ENCODE measurements at places on chromosomes 1 and 21.

DNA sequence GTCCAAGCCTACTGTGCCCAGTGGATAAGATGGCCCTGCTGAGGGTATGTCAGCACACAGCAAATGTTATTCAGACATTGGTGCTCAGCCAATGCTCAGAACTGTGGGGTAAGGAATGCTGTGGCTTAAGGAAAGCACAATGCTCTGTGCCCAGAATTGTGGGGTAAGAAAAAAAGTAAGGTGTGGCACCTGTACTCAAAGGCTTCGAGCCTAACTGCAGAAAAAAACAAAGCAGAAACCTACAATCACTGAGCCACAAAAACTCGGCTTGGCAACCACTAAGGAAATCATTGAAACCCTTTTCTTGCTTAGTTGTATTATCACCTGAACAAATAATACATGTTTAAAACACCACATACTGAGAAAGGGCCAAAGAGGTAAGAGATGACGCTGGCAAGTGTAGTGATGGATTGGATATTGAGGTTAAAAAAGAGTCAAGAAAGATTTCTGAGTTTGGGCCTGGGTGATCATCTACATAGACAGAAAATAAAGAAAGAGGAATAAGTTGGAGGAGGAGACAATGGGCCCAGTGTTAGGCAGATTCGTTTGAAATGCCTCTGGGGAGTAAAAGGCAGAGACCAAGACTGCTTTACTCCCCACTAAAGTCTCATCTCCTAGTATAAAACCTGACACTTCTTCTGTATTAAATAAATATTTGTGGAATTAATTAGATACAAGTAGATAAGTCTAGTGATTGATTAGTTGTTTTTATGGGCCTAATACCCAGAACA lies 25.9 kb upstream of the ATP1A1 start:
- no peak for DNase-seq

DNA sequence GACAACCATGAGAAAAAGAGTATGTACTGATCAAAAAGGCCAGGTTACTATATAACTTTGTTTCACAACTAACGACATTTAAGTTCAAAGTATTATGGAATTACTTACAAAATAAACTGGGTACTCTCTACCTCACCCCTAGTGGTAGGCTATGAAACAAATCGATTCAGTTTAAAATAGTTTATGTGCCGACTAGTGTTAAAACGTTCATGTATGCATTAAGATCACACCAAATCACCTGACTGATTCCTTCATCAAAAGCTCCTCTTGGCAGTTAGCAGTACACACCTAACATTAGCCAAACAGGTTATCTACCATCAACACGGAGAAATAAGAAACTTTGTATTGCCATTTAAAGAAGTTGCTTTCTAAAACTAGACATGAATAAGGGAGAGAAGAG lies 137.1 kb downstream of the AKT3 start:
- DNase-seq, result no peak

GRCh38 chr1:220222939-220223338 lies 49.3 kb downstream of the RAB3GAP2 start:
- no peak for DNase-seq

DNA sequence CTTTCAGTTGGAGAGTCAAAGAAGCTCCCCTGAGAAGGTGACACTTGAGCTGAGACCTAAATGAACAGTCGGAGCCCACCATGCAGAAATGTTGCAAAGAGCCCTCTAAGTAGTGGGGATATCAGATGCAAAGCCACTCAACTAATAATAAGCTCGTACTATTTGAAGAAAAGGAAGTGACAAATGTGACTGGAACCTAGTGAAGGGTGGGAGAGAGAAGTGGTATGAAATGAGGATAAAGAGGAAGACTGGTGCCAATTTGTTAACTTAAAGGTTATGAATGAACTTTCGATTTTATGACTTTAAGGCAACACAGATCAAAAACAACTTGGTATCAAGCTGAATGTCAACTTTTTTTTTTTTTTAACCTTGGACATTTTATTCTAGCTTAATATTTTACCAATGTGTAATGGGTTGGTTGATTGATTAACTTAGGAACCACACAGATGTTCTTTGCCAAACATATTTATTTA lies 14.7 kb downstream of the LYPLAL1 start:
- no peak for DNase-seq

- no peak for DNase-seq
Observed at GRCh38 chr1:190476321-190476720, 1.3 kb downstream of the BRINP3 start.

GRCh38 chr1:18805925-18806849 lies 53.3 kb downstream of the TAS1R2 start:
- DNase-seq, result no peak

DNA sequence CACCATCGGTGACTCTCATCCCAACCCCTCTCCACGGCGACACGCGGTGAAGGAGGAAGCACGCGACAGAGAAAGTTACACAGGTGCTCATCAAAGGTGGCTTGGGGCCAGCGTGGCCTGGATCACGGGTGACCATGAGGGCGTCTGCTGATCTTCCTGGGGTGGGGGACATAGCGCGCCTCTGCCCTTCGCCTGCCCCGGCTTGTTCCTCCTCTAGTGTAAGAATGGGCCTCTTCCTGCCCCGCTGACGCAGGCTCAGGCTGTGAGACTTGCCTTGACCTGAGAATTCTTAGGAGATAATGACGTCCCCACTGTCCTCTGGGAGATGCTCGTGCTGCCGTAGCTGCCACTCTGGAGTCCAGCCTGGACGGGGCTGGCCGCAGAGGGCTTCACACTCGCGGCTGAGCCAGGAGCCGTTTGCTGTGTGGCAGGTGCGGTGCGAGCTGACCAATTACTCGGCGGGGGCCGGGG lies 39.0 kb upstream of the TMEM52 start:
- DNase-seq, result no peak

GRCh38 chr1:155970531-155971167 lies 7.7 kb downstream of the ARHGEF2 start:
- DNase-seq, result peak; percentile 81
